ENCODE measurements at places on chromosomes 1 and 21.

- DNase-seq: peak; percentile 89
These were observed 29.9 kb upstream of the TMEM61 start for GRCh38 chr1:54950369-54951163.

GRCh38 chr1:182415789-182416188 is 15.3 kb upstream of the TEDDM1 start:
- DNase-seq: no peak

GRCh38 chr1:116556289-116557006 is 14.4 kb downstream of the CD58 start:
- DNase-seq: no peak

DNA sequence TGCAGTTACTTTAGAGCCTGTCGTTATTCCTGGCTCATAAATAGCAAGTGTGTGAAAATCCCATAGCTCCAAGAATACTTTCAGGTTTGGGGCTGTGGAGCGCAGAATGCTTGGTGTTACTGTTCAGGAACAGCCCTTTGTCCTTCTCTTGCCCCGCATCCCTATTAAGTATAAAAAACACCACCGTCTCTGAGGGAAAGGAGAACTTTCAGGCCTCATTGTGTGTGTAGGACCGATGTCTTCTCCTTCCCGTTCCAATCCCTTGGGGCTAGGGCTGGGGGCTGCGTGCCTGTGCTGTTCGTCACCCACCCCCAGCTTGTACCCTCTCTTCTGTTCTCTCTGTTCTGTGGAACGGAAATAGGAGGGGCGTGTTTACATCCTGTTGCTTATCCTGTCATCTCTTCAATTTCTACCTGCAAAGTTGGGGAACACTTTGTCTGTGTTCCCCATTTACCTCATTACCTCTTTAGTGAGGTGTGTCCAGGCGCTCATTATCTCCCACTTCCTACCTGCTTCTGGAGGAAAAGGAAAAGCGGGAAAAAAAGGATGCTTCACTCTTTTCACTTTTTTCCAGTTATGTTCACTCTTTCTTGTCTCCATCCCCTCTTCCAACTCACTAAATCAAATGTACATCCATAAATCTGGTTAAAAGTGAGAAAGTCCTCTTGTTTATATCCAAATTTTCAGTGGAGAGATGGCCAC is 788 bp upstream of the TXNIP start:
- peak; percentile 78 for DNase-seq

DNA sequence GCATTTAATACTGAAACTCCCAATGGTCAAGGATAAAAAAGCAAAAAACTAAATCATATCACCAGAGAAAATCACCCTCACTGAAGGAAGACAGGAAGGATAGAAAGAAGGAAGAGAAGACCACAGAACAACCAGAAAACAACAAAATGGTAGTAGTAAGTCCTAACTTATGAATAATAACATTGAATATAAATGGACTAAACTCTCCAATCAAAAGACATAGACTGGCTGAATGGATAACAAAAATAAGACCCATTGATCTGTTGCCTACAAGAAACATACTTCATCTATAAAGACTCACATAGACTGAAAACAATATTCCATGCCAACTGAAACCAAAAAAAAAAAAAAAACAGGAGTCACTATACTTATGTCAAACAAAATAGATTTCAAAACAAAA is 347.7 kb downstream of the NCAM2 start:
- DNase-seq: no peak

DNA sequence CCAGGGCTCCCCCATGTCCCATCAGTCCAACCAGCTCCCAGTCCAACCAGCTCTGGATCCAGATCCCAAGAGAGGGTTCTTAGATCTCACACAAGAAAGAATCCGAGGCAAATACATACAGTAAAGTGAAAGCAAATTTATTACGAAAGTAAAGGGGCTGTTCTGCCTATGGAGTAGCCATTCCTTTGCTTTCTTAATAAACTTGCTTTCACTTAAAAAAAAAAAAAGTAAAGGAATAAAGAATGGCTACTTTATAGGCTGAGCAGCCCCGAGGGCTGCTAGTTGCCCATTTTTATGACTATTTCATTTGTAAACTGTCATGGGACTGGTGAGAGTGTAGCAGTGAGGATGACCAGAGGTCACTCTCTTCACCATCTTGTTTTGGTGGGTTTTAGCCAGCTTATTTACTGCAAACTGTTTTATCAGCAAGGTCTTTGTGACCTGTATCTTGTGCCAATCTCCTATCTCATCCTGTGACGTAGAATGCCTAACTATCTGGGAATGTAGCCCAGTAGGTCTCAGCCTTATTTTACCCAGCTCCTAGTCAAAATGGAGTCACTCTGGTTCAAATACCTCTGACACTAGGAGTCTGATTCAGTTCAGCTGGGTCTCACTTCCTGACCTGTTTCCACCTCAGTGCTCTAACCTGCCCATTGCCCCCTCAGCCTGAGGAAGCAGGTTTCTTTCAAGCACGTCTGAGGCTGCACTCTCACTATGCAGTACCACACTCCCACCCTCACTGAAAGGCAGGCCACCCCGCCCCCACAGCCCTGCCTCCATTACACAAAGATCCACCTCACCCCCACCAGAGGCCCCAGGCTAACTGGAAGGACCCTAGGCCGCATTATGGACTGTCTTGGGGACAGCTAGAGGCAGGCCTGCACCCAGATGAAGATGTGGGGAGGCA is 26.5 kb upstream of the ATP2B4 start:
- DNase-seq: no peak

DNA sequence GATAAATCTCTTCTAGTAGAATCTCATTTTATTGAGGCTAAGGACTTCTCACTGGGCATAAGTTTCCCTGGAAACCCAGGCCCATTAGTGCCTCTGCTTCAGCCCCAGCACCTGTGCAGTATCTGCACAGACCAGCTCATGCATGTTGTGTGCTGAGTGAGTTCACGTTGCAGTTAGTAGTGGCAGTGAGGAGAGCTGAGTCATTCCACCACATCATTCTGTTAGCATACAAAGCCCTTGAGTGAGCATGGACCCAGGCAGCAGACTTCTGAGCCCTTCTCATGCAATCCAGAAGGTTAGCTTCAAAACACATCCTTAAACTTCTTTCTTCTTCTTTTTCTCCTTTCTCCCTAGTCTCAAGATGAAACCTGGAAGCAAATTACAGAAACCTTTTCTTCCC is 45.8 kb upstream of the NTPCR start:
- DNase-seq: no peak

DNA sequence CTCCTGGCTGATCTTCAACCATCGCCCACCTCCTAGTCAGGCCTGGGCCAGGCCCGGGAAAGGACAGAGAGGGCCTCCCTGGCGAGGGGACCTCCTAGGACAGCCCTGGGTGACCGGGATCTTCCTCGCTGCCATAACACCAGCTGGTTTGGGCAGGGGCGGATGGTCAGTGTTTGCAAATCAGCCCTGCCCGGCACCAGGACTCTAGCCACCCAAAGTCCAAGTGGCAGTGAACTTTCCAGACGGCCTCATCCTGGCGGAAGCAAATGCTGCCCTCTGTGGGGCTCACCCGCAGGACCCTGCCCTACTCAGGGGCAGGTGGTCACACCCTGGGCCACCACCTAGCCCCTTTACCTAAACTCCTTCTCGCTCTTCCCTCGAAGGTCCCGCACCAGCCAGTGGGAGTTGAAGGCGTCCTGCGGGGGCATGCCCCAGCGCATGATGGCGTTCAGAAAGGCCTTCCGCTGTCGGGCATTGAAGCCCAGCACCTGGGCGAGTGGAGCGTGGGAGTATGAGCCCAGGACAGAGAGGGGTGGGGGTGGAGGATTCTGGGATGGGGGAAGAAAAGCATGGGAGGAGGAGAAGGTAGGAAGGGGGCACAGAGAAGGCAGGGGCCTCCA is 55.3 kb downstream of the CHD5 start:
- DNase-seq: no peak

DNA sequence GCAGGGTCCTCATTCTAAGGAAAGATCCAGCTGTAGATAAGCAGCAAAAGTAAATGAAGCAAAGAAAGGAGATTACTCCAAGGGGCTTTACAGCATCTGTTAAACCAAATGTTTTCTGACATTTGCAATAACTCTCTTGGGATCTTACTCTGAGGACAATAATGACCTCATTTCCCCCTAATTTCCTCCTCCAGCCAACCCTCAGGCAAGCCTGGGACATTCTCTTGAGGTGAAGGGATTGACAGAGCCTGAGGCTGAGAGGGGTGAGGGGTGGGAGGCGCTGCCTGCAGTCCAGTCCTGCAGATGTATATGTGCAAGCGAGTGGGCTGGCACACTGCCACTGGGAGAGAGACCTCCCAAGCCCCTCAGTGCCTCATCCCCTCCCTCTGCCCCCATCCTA is 40.5 kb upstream of the NEK2 start:
- DNase-seq: peak; percentile 37
